ENCODE measurements at places on chromosomes 4 and X. TPM values are rescaled to one million over a fixed set of nuclear protein-coding genes. Genes with fewer than 3 reads are reported as not detected.

DNA sequence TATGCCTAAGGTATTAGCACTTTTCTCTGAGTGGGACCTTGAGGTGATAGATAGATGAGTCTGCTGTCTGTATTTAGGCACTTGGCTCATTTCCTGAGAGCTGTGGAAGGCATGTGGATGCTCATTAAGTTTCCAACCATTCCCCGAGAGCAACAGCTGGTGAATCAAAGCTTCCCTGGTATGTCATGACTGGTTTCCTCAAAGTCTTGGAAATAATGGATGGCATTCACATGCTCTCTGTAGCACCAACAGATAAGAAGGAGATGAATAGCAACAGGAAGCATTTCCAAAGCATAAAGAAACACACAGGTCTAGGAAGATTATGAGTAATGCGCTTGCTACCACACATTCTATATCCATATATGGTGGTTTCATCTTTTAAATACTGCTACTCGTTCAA, 118.3 kb upstream of the ETNPPL start:
- DNase-seq: no peak

GRCh38 chr4:168488869-168489274, 8.0 kb upstream of the PALLD start:
- DNase-seq: no peak

Gene VSIG1
- total RNA-seq: not detected

GRCh38 chr4:113809311-113809710, 47.8 kb upstream of the CAMK2D start:
- no peak for DNase-seq

- DNase-seq: no peak
Observed at GRCh38 chrX:146581981-146582712, 227.4 kb upstream of the CXorf51B start.

- DNase-seq: no peak
Observed at GRCh38 chr4:85995361-85995760, 364.5 kb downstream of the MAPK10 start.

GRCh38 chrX:49139713-49140112, 16.2 kb upstream of the GPKOW start:
- DNase-seq: no peak

DNA sequence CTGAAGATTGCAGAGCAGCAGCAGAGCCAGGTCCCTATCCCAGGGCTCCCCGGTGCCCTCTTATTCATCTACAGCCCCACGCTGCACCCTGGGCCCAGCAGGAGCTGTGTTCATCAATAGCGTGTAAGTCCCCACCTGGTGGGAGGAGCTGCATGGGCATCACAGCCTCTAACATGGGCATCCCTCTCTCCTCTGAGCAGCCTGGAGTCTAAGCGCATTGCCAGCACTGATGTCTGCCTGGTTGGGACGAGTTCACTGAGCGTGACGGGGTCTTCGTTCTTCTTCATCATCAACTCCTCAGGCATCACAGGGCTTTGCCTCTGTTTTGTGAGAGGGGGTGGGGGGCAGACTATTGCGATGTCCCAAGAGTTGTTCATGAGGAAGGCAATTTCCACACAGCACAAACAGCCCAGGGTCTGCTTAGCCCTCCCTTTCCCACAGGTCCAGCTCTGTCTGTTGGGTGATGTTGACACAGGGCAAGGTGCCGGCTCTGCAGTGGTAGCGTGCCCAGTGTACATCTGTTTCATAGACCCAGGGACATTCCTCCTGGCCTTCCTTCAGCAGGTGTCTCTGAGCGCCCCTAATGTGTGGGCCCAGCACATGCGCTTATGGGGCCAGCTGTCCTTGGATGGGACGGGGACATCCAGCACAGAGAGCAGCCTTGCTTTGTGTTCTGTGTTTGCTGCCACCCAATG, 85.9 kb downstream of the SORCS2 start:
- DNase-seq: peak; percentile 68

Gene SLC16A2
- total RNA-seq: 8.2 TPM

Gene POF1B
- total RNA-seq: 0.89 TPM

All from Right ventricle myocardium inferior (tissue), 1 donor.